ENCODE measurements at places on chromosomes 7 and 10.

- no peak for DNase-seq
Observed at GRCh38 chr7:14495633-14496032, 406.9 kb downstream of the DGKB start.

DNA sequence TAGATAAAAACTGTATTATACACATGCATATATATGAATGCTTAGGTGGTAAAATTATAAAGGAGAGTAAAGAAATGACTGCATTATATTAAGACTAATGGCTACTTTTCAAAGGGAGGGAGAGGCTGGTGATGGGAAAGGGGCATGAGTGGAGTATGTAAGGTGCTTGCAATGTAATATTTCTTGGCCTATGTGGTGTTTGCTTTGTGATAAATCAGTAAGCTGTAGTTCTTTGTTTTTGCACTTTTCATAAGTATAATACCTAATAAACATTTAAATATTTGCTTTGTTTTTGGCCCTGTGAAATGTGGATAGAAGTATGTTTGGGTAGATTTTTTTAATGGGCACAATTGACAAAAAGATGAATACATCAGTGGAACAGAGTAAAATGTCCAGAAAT, 25.9 kb downstream of the AGBL3 start:
- DNase-seq = no peak

DNA sequence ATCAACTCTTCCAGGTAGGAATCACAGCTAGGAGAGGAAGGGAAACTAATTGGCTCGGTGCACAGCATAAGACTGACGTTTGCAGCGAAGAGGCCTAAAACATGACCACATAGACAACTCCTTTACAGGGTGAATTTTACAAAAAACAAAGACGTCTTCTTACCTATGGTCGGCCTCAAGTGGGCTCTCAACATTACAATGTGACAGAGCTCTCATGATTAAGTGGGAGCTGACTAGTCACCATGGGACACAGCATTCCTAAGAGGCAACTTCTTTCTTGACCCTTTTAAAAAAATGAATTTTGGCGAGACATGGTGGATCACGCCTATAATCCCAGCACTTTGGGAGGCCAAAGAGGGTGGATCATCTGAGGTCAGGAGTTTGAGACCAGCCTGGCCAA, 4.6 kb downstream of the PDIA4 start:
- DNase-seq = no peak

GRCh38 chr7:28095231-28095630, 85.4 kb downstream of the JAZF1 start:
- no peak for DNase-seq

- no peak for DNase-seq
Observed at GRCh38 chr10:118101501-118101900, 54.8 kb upstream of the RAB11FIP2 start.

GRCh38 chr10:95728526-95728925, 27.4 kb upstream of the ENTPD1 start:
- no peak for DNase-seq

DNA sequence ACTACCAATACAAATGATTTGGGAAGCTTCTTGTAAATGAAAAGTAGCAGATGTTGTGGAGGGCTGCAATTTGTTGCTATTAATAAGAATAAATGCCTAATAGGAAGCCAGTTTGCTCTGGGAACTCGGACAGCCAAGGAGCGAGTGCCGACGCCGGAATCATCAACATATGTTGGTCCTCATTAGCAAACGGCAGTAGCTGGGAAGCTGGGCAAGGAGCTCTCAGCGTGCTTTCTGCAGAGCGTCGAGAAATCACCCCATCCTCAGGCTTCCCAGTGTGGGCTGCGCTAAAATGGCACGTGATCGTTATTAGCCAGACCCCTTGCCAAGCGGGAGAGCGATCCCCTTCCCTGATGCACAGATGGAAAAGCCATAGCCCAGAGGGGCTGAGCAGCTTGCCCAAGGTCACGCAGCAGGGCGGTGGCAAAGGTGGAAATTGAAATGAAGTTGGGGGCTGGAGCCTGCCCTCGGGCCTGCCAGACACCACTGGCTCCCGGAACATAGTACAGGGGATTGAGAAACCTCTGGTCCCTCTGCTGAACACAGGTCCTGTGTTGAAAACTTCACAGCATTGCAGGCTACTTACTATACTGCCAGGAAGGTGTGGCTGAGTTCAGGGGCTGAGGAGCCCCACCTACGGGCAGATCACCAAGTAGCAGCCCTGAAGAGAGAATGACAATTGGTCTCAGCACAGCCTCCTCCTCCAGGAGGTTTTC, 326.9 kb downstream of the PLXNA4 start:
- no peak for DNase-seq

GRCh38 chr10:100508691-100509150, 10.9 kb downstream of the SEC31B start:
- no peak for DNase-seq

- no peak for DNase-seq
Observed at GRCh38 chr7:50598460-50599343, 33.5 kb upstream of the DDC start.

- no peak for DNase-seq
Observed at GRCh38 chr7:157646551-157646950, 309.7 kb downstream of the DNAJB6 start.

- no peak for DNase-seq
Observed at GRCh38 chr10:34590793-34591192, 224.3 kb downstream of the PARD3 start.

- no peak for DNase-seq
Observed at GRCh38 chr7:104536956-104537355, 208.6 kb downstream of the LHFPL3 start.

DNA sequence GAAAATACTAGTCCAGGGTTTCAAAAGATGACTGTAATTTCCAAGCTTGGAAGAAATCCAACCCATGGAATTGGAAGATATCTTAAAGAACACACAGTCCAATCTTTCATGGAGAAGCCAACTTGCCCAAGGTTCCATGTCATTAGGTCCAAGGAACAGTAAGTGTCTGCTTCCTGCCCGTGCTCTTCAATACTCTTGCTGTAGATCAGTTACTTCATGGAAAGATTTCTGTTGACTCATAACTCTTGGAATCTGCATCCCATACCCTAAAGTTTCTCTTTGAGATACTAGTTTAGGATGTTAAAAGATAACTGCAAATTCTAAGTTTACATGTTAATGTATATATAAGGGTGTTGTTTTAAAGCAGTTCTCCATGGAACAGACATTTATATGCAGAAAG, 127.9 kb upstream of the SLC13A1 start:
- no peak for DNase-seq

DNA sequence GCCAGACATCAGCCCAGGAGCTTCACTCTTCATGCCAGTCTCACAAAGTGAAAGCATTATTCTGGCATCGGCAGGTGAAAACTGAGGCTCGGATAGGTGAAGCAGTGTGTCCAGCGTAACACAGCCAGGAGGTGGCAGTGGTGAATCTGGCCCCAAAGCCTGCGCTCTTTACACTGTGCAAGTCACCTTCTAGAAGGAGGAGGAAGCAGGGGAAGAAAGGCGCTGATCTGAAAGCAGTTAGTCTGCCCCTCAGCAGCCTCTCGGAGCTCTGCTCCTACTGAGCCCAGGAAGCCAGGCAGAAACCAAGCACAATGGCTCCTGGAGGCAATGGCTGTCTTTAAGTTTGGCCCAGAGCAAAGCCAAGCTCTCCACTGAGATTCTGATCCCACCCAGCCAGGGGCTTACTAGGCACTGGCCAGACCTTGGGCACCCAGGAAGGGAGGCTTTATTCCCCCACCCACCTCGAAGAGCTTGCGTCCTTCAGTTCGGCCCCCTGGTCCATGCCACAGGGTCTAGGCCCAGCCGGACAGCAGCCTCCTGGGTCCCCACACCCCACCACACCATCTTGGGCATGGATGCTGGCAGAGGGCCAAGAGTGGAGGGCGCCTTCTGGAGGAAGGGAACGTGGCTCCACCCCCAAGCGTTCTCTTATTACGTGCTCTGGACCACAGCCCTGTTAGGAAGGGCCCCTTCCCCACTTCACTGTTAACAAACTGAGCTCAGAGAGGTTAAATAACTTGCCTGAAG, 104.5 kb downstream of the GRID1 start:
- DNase-seq = no peak

DNA sequence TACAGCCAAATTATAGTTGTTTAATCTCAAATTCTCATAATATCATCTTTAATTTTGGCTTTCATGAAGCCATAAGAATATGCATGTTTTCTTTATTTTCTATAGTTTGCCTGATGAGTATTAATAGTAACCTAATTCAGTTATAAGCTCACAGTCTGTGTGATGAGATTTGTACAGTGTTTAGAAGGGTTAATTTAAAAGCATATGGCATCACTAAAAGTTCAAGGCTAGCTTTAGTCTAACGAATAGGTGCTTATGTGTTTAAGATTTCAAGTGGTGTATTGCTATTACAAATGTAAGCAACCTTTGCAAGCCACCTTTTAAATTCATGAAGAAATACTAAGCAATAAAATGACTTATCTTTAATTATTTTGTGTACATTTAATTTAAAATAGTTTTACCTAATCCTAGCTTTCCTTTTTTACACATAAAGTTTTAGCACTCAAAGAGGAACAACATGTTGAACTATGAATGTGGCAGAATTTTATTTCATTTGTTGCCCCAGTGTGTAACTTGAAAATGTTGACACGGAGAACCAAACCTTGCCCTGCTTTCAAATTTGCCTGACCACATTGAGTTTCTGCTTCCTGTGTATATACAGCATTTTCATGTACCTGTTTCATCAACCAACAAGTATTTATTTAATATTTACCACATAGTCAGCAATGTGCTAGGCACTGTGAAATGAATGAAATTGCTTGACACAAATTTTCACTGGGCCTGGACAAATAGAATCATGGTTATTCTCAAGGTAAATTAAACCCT, 41.5 kb downstream of the TET1 start:
- no peak for DNase-seq

GRCh38 chr7:158386866-158387545, 200.6 kb downstream of the PTPRN2 start:
- DNase-seq = no peak

GRCh38 chr10:75043256-75044131, 68.0 kb upstream of the SAMD8 start:
- DNase-seq = no peak

DNA sequence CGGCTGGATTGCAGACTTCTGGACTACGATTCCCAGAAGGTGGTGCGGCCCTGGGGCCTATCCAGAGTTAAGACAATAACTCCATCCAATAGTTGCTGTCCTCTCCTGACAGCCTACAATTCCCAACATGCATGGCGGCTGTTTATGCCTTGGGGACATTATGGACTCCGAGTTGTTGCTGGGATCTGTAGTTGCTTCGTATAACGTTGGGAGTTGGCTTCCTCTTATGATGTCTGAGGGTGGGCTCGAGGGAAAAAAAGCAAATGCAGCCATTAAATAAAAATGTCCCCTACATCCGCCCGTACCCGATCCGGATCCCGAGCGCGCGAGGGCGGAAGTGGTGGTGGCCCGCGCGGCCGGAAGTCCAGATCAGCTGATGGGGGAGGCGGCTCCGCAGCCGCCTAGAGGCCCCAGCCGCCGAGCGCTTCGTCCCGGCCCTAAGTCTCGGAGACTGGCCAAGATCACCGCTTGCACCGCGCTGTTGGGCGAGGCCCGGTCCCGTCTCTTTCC, at the start of gene ZSWIM8:
ZSWIM8 (plus strand) TSS at position 396 of the 510 bp plus-strand sequence. CDS start 273 bp downstream, outside the sequence.
- peak; percentile 80 for DNase-seq

DNA sequence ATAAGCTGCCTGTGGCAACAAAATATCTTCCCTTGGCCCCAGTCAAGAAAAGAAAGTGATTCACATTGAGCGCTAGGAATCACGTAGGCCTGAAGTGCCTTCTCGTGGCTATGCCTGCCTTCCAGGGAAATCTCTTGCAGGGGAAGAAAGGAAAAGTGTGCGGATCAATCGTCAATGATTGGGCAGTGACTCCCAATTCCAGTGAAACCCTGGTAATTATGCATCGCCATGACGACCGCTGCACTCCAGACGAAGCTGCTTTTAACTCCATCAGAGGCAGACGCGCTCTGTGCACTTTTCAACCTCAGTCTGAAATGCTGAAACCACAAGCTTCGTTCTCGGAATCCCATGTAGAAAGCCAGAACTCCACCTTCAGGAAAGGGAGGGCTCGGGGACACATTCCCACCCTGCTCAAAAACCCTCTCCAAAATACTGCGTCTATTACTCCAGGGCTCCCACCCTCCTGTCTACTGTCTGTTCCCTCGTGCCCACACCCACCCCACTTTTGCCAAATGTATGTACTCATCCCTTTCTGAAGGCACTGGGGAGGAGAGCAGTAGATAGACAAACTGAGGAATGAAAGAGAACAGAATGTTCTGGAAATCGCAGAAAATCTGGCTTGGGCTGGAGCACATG, 24.2 kb upstream of the PRKAG2 start:
- DNase-seq = no peak

DNA sequence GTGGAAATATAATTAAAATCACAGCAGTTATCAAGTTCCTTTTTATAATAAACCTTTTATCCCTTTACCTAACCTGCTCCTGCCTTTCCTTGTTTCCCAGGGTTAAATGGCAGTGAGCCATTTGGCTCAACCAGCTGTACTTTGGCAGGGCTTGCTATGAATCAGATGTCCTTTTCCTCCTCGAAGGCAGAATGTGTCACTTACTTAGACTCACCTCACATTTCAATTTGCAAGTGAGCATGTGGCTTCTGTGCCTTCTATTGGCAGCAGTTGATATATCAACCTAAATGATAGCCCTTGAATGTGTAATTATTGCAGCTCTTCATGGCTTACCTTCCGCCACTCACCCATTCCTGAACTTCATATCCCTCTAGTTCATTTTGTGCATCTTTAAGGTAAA, 301.7 kb downstream of the CSTF2T start:
- DNase-seq = no peak

- DNase-seq = no peak
Observed at GRCh38 chr10:70308121-70309060, 24.6 kb upstream of the NPFFR1 start.

- no peak for DNase-seq
Observed at GRCh38 chr10:17548162-17548561, 69.0 kb downstream of the HACD1 start.

GRCh38 chr10:51008346-51008745, 65.9 kb upstream of the PRKG1 start:
- no peak for DNase-seq

DNA sequence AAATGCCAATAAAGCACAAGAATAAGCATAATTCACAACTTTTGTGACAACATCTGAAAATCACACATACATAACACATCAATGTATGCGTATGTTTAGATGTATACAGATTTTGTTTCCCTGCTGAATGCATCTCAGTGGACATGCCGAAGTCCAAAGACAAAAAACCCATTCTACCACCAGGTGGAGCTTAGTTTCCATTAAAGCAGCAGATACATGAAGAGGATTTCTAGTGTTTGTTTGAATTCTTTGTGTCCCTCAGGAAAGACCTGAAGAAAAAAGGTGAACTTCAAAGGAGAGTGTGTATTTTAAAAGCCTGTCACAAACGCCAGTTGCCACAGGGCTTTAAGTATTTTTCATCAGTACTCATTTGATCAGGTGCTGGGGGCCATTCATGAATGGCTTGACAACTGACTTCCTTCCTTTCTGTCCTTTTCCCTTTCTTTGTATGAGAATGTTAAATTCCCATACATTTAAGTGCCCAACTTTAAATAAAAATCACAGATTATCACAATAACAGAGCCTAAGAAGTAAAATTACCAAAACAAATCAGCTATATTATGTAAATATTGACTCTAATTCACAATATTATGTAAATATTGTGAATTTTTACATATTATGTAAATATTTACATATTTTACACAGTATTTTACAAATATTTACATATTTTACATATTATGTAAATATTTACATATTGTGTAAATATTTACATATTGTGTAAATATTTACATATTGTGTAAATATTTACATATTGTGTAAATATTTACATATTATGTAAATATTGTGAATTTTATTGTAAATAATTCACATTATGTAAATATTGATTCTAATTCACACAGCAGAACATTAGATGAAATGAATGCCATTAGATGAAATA, 343.0 kb downstream of the CRPPA start:
- no peak for DNase-seq

GRCh38 chr7:111014079-111014478, 76.8 kb upstream of the LRRN3 start:
- DNase-seq = no peak
